Effector CD8-positive, alpha-beta T cell (primary cell): ENCODE measurements at places on chromosomes 2 and 18.

GRCh38 chr2:238668426-238668825, 179.5 kb upstream of the TWIST2 start:
- DNase-seq, result no peak

GRCh38 chr18:5150894-5151293, 46.2 kb downstream of the AKAIN1 start:
- no peak for DNase-seq

DNA sequence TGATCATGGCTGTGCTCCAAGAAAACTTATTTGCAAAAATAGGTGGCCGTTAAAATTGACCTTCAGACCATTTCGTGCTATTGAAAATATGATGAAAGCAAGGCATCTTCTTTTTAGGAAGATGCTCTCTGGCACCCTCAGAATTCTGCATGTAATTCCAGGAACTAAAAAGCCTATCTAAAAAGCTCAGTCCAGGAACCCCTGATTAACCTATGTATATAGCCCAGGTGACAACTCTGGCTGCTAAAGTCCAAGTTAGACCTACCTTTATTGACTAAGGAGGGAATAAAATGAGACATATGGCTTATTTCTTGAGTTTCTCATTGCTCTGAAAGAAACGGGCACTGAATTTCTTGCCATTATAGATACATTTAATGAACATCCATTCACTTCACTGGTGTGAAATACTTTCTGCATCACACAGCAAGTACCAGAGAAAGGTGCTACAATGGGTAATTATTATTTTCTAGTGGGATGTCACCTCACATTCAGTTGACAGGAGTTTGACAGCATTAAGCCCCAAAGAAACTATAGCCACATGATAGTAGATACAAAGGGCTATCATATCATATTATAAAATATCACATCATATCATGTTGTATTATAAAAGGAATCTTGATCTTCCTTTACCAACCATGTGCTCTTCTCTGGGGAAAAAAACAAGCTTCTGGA, 83.8 kb downstream of the EPHA4 start:
- no peak for DNase-seq

- DNase-seq, result peak; percentile 12
These were observed 19.2 kb upstream of the TMEM177 start for GRCh38 chr2:119659601-119660342.

DNA sequence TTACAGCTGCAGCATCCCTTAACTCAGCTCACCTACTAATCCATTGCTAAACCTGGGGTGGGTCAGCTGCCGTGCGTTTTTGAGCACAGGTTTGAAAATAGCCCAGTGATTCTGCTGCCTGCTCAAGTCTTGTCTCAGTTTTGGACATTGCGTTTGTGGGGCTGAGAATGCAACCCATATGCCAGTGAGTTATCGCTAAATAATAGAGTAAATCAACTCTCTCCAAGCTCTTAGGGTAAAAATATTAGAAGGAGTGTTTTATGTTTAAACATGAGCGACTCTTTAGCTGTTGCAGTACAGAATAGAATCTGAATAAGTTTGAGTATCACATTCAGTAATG, 2.1 kb downstream of the TSHZ1 start:
- DNase-seq, result no peak

DNA sequence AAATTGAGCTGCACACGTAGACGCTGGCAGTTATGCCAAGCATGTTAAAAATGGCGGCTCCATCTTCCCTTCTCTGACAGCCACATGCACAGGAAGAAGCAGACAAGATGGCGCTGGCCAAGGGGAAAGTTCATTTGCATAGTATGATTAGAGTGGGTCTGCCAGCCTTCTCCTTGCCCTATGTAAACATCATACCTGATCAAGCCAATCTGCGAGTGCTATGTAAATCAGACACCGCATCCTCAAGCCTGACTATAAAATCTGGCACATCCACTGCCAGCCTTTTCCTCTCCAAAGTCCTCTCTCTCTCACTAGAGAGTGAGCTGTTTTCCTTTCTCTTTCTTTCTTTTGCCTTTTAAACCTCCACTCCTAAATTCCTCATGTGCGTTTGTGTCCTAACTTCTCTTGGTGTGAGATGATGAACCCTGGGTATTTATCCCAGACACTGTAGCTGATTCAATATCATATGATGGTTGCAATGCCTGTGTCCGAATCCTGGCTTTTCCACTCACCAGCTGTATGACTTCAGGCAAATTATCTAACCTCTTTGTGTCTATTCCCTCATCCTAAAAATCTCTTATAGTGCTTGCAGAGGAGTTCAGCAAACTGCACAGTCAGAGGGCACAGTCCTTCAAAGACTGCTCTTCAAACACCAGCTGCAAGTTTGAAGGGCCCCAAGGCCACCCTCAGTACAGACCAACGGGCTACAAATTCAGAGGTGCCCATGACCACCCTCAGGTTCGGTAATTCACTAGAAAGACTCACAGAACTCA, 39.3 kb upstream of the ITSN2 start:
- no peak for DNase-seq

DNA sequence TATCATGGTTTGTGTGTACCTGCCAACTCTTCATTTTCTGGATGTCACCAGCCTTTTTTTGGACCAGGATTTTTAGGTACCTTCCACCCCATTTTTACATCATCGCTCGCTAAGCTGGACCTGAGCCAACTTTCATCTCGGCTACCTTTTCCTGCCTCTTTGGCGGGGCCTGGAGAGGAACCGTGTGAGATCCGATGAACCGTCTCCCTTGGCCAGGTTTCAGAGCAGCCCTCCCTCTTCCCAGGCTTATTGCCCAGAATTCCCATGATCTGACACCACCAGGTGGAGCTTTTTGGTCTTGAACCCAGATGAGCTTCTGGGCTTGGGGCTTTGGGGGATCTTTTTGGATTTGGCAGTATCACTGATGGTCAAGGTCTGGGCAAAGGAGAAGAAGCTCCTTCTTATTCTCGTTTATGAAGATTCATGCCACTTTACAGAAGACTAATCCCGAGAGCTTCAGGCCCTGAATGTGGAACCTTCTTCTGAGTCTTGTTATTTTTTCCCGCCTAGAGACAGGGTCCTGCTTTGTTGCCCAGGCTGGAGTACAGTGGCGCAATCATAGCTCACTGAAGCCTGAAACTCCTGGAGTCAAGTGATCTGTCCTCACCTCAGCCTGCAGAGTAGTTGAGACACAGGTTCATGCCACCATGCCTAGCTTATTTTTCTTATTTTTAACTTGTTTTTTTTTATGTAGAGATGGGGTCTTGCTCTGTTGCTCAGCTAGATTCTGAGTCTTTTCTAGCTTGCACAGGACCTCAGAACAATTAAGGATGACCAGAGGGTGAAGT, 50.4 kb downstream of the GATA6 start:
- no peak for DNase-seq
